ENCODE measurements at places on chromosomes 5 and 9.

GRCh38 chr5:11174591-11174990, 413.6 kb upstream of the DAP start:
- no peak for DNase-seq

DNA sequence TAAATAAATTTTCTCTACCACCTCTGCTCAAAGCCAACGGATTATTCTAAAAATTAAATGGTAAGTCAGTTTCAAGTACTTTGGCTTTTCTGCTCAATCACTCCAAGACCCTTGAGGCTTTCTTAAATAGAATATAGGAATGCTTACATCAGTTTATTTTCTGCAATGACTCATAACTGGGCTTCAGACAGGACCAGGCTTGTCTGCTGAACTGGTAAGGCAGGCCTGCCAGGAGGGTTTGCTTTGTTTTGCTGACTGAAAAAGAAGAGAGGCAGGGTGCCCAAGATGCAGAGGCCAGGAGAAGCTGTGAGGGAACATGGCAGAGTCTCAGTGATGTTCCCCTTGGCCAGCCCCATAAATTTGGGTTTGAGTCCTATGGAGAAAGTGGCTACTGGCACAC, 60.3 kb upstream of the EPB41L4A start:
- no peak for DNase-seq

- DNase-seq: no peak
Measured at GRCh38 chr5:136375920-136376319, 10.6 kb upstream of the TRPC7 start.

DNA sequence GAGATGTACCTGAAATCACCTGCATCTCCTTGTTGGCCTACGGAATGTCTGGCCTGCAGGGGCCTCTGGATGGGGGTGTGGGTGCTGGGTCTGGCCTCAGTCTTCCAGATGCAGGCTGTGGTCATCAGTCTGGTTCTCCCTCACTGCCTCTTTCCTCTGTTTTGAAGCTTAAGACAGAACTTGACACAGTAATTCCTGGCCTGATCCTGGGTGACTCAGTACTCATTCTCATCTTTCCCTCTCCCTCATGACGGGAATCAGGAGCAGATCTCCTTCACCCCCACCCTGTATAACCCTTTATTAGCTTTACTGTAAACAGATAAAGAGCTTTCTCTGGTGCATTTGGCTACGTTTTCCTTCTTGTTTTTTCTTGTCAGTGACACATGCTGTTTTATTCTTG, 89.3 kb upstream of the ADAMTS16 start:
- DNase-seq: no peak

GRCh38 chr5:150167512-150167850, 903 bp downstream of the CDX1 start:
- no peak for DNase-seq

GRCh38 chr9:109499631-109500410, 1.7 kb upstream of the PTPN3 start:
- DNase-seq: no peak

DNA sequence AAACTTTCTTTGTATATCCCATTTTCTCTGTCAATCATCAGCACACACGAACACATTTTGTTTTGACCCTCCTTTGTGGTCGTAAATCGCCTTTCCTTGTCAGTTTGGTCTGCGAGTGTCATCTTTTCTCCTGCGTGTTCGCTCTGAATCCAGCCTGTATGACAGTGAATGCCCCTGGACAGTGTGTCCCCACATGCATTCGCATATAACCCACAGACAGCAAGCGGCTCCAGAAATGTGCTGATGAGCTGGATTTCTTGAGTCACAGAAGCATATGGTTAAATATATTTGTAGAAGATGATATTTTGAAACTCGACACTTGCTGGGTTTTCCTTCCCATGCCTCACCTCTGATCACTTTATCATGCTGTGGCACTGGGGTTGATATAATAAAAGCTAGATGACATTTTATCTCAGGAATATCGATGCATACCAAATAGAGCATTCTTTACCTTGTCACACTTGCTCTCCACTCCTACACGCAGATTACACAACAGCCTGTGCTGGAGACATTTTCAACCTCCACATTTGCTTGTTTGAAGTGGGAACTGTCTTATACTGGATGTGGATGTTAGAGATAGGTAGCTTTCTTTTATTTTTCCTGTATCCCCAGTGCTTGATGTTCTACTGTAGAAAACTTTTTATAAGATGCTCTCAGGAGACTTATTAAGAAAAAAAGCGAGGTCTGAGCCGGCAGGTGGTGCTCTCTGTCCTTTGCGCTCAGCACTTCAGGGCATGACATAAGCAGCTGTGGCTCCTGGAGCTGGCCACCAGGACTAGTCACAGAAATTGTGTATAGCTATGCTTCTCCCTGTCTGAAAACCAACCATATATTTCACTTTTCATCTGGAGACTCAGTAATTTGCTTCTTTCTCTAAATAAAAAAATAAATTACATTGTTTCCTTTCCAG, 215.1 kb downstream of the SH3GL2 start:
- no peak for DNase-seq
